HCT116 (cell line): ENCODE measurements at places on chromosomes 5 and 9. TPM values are rescaled to one million over a fixed set of nuclear protein-coding genes. Genes with fewer than 3 reads are reported as not detected.

NSUN2 gene
- total RNA-seq = 101 TPM

DNA sequence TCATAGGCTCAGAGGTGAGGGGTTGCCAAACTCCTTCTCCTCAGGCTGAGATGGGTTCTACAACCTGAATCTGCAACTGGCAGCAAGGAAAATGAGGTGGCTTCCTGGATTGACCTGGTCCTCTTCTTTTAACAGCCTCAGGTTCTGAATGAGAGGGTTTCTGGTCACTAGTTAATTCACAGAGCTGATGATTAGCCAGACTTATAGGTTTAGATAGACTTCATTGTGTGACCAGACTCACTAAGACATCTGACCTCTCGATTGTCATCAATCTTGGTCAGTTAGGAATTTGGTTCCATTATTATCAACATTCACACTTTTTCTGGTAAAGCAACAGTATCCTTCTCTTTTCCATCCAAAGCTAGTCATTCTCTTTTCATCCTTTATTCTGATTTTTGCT is 257.9 kb downstream of the PAPPA start:
- no peak for DNase-seq
- H3K27ac ChIP-seq = no peak overlapping the region
- H3K36me3 ChIP-seq = no peaks in the 10 kb centered on the region
- H3K27me3 ChIP-seq = no peaks in the 10 kb centered on the region

DNA sequence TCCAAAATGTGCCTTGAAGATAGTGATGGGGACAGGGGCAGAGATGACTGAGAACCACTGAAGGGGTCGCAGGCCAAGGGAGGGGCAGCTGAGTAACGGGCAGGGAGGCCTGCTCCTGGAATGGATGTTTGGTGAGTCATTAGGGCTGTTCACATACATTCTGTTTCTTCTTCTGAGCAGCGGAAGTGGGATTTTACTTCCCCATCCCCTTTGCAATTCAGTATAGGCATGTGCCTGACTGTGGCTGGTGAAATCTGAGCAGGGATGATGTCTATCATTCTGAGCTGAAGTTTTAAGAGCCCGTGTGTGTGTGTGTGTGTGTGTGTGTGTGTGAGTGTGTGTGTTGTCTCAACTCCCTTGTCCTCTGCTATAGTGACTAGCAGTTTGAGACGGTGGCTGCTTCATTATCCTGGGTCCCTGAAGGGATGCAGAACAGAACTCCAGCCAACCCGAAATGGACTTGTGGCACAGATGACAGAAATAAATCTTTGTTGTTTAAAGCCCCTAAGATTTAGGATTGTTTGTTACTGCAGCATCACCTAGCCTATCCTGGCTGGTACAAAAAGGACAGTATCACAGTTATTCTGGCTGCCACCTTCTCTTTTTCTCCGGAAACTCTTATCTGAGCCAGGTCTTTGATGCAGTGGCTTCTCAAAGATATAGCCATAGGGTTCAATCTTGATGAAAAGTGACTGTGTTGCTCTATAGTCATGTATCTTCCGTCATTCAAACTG is 29.2 kb upstream of the TGFBI start:
- H3K4me3 ChIP-seq = no peak overlapping the region
- peaks cover 55% of the 10 kb centered on the region for H3K27me3 ChIP-seq
- no peaks in the 10 kb centered on the region for H3K36me3 ChIP-seq
- no peak for DNase-seq
- no peak overlapping the region for H3K27ac ChIP-seq

DNA sequence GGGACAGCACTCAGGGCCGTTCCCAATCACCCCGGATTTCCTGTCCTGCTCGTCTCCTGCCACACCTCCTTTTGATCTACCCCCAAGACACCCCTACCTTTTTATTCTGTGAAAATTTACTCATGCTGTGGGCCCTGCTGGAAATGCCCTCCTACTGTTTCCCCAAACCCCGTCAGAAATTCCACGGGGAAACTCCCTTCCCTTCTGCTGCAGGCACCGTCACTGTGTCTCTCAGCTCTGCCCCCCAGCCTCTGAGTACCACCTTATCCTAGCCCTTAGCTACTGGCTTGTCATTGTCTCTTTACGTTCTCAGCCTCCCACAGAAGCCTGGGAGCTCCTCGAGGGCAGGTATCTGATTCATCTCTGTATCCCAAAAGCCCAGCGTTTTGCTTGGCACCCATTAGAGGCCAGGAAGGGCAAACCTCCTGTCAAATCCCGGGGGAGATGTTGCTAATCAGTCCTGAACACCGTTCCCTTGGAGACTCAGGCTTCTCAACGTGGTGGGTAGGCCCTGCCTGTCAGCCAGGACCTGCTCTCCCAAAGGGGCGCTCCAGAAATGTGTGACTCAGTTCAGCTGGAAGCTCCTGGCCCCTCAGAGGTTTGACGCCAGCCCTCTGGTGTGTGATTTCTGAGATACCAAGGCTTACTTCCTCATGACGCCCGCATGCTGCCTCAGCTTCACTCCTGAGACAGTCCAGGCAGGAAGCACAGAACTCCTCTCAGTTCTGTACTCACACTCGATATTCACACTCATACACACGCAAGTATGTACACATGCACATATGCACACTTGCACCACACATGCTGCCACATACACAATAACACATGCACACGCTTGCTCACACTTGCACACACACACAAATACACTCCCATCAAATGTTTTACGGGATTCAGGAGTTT is 50.7 kb upstream of the GRHPR start:
- H3K36me3 ChIP-seq = no peaks in the 10 kb centered on the region
- DNase-seq = no peak
- no peak overlapping the region for H3K27ac ChIP-seq
- H3K4me1 ChIP-seq = no peaks in the 10 kb centered on the region

DNA sequence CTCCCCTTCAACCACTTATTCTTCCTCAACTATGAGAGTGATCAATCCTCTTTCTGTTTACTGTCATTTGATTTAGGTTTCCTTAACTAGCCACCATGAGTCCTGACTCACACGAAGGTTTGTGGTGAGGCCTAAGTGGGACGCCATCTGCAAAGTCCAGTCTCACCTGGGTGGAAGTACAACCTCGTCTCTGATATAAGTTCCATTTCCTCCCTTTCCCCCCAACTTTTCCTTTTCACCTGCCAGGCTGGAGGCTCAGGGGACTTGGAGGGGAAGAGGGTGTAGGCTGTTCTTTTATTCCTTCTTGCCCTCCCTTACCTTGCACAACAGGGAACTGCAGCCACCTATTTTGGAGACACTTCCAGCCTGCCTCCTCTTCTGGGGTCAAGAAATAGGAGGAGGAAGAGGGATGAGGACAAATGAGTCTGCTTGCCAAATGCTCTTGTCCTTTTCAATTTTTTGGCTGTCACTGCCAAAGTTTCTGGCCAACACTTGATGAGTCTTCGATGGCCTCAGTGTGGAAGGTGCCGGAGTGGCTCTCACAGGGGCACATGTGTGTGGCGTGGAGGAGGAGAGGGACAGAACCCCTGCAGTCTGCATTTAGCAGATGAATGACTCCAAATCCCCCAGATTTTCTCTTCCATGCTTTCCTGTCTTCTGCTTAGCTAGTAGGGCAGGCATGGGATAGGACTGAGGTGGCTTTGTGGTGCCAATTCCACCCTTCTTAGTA is 249.6 kb downstream of the NSG2 start:
- H3K4me1 ChIP-seq = peaks cover 11% of the 10 kb centered on the region; the same call in 1 of the 2 replicates
- no peak for DNase-seq
- no peaks in the 10 kb centered on the region for H3K36me3 ChIP-seq
- no peak overlapping the region for H3K4me3 ChIP-seq
- H3K27me3 ChIP-seq = no peaks in the 10 kb centered on the region

SV2C gene
- total RNA-seq = not detected

HRCT1 gene
- total RNA-seq = 0.32 TPM

DNA sequence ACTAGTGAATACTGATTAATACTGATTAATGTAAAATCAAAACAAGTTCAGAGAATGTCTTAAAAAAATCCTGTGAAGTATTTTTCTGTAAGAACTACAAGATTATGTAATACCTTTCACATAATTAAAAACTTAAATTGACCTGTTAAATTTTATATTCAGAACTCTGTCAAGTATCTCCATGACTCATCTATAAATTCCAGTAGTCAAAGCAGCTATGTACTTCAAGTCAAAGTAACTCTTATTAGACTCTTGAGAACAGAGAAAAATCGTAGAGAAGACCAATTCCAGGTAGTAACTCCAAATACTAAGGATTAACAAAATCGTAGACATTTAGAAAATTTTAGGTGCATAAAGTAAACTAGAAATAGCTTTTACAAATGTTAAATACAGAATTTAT is 77.1 kb downstream of the HOMER1 start:
- no peak for DNase-seq
- H3K27me3 ChIP-seq = no peaks in the 10 kb centered on the region
- no peak overlapping the region for H3K27ac ChIP-seq
- H3K36me3 ChIP-seq = no peaks in the 10 kb centered on the region; the same call in 1 of the 2 replicates

- H3K4me1 ChIP-seq = no peaks in the 10 kb centered on the region
- H3K27ac ChIP-seq = no peak overlapping the region
- H3K4me3 ChIP-seq = no peak overlapping the region
- H3K36me3 ChIP-seq = no peaks in the 10 kb centered on the region
Observed at GRCh38 chr5:167057665-167058064, 1233.8 kb upstream of the WWC1 start.
